ENCODE measurements at places on chromosomes 4 and X. TPM values are rescaled to one million over a fixed set of nuclear protein-coding genes. Genes with fewer than 3 reads are reported as not detected.

DNA sequence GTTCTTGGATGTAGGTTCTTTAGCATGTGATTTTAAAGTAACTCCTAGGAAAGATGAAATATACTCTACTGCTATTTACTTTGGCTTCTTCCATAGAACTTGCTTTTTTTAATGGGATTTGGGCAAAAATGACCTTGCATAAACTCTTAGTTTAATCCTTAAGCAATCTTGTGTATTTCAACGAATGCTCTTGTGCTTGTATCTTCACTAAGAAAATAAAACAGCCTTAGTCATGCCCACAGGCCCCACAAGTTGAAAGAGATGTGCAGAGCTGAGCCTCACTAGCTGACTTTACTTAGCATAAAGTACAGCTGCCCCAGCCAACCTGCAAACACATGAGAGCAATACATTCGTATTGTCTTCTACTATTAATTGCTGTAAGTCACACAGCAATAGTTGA lies 1609.2 kb downstream of the STIM2 start:
- no peak for DNase-seq

The ZFYVE28 gene
- 56.4 TPM for total RNA-seq

GRCh38 chr4:181301735-181302710 lies 941.2 kb upstream of the TENM3 start:
- DNase-seq = no peak

DNA sequence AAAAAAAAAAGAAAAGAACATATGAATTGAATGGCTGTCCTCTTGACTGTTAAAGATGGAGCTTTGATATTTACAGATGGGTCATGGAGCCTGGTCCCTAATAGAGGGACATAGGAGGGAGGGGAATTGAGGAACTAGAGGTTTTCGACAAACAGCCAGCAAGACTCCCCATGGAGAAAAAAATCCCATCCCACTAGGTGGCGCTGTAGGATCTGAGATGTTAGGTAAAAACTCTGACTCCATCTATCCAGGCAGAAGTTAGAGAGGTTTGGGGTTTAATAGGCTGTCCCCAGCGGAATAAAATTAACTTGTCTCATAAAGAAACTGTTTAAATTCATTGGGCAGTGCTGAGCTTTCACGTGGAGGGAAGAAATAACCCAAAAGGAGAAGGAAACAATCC lies 45.9 kb downstream of the HMGB2 start:
- peak; percentile 87 for DNase-seq

The HCCS gene
- total RNA-seq = 36.4 TPM

DNA sequence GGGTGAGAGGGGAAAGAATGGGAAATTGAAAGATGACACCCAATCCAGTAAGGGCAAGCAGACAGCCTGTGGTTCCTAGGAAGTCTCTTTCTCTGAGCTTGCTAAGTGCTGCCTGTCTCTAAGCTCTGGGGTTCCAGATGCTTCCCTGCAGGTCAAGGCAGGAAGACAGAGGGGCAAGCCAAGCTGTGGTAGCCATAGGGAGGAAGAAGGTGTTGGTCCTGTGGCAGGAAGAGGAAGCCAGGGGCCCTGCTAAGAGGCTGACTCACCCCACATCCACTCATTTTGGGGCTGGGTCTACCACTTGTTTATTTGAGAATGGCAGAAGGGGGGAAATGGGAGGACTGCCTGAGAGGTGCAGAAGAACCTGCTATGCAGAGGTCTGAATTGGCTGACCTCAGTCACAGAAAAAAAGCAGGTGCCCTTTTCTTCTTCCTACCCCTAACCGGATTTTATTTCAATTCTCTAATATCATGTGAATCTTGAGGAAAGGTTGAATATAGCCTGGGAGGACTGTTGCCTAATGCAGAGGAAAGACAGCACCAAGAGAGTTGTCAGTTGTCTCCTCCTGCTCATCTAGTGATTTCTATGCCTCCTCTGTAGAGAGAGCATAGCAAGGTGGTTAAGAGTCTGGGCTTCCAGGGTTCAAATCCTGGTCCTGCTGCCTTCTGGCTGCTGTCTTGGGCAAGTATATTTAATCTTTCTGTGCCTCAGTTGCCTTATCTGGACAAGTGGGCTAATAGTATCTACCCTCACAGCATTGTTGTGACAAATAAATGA lies 27.4 kb downstream of the HOPX start:
- DNase-seq = peak; percentile 11

DNA sequence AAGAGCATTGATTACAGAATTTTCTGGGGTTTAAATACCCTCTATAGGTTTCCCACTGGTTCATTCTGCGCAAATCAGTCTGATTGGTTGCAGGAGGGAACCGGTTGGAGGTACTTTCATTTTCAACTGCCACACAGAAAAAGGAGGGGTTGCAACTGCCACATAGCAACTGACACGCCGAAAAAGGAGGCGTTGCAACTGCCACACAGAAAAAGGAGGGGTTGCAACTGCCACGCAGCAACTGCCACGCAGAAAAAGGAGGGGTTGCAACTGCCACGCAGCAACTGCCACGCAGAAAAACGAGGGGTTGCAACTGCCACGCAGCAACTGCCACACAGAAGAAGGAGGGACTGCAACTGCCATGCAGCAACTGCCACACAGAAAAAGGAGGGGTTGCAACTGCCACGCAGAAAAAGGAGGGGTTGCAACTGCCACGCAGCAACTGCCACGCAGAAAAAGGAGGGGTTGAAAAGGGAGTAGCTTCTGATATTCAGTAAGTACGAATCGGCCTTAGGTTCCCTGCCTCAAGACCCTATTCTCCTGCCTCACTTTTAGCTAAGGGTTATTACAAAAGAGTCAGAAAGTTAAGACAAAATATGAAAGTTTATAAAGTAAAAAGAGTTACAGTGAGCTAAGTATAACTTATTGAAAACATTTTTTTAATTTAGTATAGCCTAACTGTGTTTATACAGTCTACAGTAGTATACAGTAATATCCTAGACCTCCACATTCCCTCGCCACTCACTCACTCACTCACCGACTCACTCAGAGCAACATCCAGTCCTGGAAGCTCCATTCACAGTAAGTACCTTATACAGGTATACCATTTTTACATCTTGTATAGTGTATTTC lies 431.8 kb downstream of the KCTD8 start:
- DNase-seq = no peak

- DNase-seq = no peak
These were observed 580.3 kb upstream of the ZFP42 start for GRCh38 chr4:187415231-187415630.

DNA sequence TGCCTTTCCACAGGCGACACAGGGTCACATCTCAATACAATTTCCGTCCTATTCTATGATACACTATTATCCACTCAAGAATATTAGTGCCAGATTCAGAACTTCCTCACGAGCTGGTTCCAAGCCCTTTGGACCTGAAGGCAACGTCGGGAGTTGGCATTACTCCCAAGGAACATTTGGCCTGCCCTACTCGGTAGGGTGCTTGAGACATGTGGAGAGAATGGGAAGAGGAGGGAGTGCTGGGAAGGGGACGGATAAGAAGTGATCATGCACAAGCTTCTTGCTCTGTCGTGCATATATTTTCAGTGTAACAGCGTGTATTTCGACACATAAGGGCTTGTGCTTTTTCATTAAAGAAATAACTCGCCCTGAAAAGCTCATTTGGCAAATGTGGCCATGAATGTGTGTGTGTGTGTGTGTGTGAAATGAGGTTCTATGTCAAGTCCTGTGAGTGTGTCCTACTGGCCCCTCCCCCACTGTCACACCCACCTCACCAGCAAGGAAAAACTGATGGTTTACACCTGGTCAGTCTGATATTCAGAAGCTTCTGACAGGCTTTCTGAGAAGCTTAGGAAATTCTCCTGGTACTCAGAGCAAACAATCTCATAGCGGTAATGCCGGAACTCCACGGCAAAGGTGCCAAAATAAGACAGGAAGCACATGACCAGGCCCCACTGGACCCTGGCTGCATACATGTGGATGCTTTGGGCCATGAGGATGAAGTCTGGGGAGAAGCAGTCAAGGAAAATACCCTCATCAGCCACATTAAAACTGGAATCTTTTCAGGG lies 54.8 kb downstream of the ENOPH1 start:
- DNase-seq = no peak

The FDCSP gene
- total RNA-seq = not detected

DNA sequence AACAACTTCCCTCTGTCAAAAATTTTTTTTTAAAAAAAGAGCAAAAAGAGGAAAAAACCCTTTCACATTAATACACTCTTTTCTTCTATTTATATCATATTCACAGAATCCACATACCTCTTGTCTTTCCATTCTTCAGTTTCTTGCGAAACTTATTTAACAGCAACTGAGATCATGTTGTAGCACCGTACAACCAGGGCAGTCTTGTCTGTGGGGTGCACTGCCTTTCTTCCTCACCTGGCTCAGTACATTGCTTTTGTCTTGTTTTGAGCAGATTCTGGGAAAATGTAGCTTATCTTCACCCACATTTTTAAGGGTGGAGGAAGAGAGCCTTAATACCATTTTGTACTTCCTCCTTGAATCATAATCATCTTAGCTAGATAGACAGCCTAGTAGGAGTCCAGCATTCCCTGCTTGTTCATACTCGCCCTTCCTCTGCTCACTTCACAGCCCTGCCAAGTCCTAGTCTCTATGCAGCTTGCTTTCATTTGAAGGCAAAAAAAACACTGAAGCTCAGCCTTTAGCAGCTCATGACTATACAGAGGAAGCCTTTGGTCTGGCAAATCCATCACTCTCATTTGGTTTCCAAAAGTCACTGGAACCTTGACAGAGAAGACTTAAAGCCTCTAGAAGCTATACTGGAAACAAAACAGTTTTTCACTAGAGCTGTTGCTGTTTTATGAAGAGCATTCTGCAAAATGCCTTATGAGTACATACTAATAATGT lies 140.6 kb upstream of the BANK1 start:
- no peak for DNase-seq

GRCh38 chrX:69110116-69110530 lies 55.1 kb downstream of the PJA1 start:
- DNase-seq = no peak

DNA sequence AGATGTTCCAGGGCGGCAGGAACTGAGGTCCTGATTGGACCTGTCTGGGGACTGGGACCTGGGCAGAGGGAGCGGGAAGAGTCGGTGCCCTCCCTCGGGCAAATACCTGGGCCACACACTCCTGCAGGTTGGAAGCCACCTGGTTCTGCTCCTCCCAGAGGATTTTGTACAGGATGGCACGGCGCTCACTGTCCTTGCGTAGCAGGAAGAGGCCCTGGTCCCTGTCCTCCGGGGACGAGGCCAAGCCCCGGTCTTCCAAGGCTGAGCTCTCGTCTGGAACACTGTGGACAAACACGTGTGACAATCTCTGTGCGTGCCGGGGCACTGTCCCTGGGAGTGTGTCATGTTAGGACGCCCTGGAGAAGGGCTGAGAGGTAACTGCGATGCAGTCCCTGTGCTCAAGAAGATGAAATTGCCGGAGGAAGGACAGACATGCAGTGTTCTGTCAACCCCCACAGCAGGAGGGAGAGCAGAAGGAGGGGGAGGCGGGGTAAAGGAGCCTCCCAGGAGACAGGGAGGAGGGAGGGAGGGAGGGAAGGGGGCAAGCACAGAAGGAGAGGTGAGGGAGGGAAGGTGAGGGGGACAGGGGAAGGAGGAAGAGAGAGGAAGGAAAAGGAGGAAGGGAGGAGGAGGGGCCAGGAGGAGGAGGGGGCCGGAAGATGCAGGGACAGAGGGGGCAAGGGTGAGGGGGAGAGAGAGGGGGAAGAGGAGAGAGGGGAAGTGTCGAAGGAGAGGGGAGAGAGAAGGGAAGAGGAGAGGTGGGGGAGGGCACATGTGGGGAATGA lies 29.0 kb downstream of the PDHA1 start:
- peak; percentile 28 for DNase-seq

- no peak for DNase-seq
These were observed 172.9 kb downstream of the SLC39A8 start for GRCh38 chr4:102172341-102172740.

- no peak for DNase-seq
These were observed 195.7 kb downstream of the GASK1B start for GRCh38 chr4:157977086-157977485.

The LRCH2 gene
- total RNA-seq = 0.43 TPM

DNA sequence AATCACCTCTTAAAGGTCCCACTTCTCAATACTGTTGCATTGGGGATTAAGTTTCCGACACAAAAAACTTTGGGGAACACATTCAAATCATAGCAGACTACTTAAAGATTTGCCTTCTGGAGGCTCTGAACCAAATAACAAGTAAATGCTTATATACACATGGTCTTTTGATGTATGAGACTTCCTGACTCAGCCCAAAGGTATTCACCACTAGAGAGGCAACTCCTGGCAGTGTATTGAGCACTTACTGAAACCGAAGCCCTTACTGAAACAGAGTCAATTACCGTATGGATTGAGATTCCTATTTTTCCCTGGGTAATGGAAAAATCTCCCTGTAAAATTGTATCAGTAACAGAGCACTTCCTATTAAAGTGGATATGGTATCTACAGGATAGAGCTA lies 45.4 kb downstream of the ZCCHC13 start:
- no peak for DNase-seq

- peak; percentile 60 for DNase-seq
These were observed 37.9 kb downstream of the RELL1 start for GRCh38 chr4:37648084-37648817.

- DNase-seq = no peak
These were observed 57.8 kb upstream of the HELT start for GRCh38 chr4:184960505-184960971.

- DNase-seq = no peak
These were observed 181.0 kb upstream of the EOLA2 start for GRCh38 chrX:150119323-150119722.

The SPATA4 gene
- not detected for total RNA-seq

The LARP1B gene
- total RNA-seq = 27.5 TPM

GRCh38 chr4:185209031-185209851 lies at the start of gene SNX25:
SNX25 (plus strand) TSS chr4:185209598; CDS start chr4:185209827, 229 bp downstream.
- DNase-seq = peak; percentile 91

DNA sequence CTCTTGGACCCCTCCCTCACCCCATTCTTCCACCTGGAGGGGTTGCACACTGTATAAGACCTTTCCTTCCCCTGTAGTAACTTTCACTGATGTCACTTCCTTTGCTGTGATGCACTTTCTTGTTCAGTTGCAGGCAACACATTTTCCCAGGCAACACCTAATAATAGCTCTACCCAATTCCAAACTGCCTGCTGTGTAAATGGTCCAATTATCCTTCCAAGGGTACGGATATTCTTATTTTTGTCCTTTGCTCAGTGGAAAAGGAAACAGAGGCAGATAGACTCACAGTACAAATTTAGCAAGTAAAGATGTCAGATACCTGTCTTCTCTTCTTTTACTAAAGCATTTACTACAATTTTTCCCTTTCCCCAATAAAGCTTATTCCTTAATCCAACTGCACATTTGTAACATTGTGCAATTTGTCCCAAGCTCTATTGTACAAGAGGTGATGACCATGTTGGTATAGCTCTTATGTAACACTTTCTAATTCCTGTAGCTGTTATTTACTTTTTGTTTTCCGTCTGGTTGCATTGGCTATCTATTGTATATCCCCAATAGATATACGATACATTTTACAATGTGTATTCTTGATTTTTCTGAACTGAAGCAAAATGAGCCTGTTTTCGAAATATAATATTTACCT lies 69.1 kb upstream of the NPFFR2 start:
- no peak for DNase-seq

The MAGEC3 gene
- total RNA-seq = not detected

GRCh38 chr4:138311771-138312535 lies 69.8 kb upstream of the SLC7A11 start:
- no peak for DNase-seq

The CC2D2A gene
- 7.6 TPM for total RNA-seq

GRCh38 chrX:623268-623598 lies 7.4 kb upstream of the SHOX start:
- DNase-seq = no peak

Data from mucosa of descending colon (tissue), 3 donors.